ENCODE measurements at places on chromosomes 11 and 22.

GRCh38 chr11:93796441-93797231, 12.6 kb downstream of the MED17 start:
- DNase-seq = no peak

GRCh38 chr11:72140661-72141060, 5.1 kb downstream of the FOLR3 start:
- no peak for DNase-seq

DNA sequence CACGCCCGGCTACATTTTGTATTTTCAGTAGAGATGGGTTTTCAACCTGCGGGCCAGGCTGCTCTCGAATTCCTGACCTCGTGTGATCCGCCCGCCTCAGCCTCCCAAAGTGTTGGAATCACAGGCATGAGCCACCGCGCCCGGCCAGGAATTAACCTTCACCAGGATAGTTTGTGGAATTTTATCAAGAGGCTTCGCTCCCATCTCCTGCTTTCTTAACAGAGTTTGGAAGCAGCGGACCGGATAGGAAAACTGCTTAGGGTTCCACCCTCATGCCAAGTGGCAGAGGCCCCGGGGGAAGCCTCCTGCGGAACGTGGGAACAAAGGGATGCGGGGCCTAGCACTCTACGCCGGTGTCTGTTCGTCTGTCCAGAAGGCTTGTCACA, 229.9 kb downstream of the ST3GAL4 start:
- no peak for DNase-seq

DNA sequence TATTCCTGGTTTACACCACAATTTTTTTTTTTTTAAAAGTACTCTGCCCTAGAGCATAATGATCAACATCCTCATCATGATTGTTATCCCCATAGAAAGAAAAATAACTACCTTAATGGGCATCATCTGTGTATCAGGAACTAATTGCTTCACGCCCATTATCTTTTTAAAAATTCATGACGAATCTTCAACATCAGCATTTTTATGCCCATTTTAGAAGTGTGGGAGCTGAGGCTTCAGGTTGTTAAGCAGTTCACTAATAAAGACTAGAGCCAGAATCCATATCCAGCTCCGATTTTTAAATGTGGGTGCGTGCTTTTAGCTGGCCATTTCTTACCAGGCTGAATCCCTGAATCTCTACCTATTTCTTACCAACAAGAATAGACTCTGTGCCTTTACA, 92.9 kb upstream of the KCNA4 start:
- no peak for DNase-seq

DNA sequence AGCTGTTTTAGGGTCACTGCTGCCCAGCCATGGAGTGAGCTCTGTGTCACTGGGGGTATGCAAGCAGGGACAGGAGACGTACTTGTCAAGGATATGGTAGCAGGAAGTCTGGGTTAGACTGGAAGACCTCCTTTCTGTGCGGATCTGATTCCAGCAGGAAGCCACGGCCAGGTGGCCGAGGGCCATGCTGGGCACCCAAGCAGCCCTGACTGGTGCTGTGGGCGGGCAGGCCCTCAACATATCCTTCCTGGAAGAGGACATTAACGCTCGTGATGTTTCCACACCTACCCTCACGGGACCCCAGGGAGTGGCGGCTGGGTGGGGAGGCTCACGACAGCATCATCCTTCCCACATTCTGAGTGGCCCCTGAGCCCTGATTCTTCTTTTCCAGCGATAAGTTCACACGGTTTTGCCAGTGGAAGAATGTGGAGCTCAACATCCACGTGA, 8.7 kb upstream of the ANKRD13D start:
- no peak for DNase-seq

DNA sequence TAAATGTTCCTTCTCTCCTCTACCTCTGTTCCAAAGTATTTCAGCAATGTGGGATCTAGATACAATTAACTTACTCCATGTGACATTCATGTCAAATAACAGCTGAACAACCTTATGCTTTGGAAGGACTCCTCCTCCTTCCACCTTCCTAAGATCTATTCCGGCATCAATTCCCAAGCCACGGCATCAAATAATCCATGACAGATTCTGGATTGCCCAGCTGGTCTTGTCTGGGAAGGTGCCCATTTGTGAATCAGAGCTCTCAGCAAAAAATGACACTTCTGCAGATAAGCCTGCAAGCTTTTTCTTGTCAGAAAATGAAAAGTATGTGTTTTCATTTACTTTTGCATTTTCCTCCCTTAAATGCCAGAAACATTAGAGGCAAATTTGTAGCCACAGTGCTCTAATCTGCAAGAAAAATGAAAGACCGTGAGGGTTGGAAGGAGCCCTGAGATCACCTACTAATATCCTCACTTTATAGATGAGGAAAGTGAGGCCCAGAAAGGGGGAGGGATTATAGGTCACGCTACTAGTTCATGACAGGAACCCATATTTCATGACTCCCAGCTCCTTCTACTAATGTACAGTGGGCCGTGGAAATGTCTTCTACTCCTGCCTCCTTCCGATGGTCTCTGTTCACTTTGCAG, 124.0 kb downstream of the ME3 start:
- DNase-seq = no peak

DNA sequence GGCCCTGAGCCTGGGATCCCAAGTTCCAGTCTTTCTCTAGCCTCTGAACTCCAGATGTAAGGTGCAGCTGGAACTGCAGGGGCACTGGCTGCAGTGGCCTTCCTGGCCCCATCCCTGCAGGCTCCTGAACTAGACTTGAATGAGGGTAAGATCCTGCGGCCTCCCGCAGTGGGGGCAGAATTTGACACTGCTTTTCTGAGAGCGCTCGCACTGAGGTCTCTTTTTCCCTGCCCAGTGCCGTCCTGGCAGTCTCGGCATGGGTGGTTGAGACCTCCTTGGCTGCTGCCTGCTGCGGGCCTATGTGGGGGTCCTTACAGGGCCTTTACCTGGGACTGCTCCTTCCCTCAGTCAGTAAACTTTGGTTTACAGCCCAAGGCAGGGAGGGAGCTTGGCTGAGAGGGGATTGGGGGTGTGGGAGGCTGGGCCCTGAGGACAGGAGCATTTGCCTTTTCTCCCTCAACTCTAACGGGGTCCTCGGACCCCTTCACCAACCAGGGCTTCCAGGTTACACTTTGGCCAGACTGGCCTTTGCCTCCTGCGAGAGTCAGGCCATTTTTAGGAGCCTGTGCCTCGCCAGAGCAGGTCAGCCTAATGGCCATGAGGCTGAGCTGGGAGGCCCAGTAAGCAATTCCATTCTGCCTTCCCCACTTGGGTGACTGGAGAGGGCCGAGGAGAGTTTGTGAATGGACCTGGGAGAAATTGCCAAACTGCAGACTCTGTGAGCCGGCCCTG, 35.4 kb downstream of the FAM83F start:
- no peak for DNase-seq

- no peak for DNase-seq
Observed at GRCh38 chr11:93972790-93973189, 48.4 kb upstream of the HEPHL1 start.
